NCI-H1105 (cell line): ENCODE measurements at places on chromosomes 12 and 14.

GRCh38 chr12:130973109-130973508, 19.4 kb downstream of the ADGRD1 start:
- DNase-seq: no peak

GRCh38 chr12:96364092-96364700, 36.0 kb downstream of the CDK17 start:
- DNase-seq: no peak

- DNase-seq: no peak
Measured at GRCh38 chr14:23568021-23568599, 519 bp upstream of the AP1G2 start.

DNA sequence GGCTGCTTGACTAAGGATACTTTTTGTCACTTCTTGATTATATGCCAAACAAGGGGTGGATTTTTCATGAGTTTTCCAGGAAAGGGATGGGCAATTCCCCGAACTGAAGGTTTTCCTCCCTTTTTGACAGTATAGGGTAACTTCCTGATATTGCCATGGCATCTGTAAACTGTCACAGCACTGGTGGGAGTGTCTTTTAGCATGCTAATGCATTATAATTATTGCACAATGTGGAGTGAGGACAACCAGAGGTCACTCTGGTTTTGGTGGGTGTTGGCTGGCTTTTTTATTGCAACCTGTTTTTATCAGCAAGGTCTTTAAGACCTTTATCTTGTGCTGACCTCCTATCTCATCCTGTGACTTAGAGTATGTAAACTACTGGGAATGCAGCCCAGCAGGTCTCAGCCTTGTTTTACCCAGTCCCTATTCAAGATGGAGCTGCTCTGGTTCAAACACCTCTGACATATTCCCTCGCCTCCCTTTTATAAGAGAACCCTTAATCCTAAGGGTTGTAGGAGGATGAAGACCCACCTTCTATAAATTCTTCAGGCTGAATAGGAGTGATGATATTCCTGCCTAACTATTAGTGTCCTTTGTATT, 471.2 kb downstream of the ATP23 start:
- no peak for DNase-seq

- no peak for DNase-seq
Measured at GRCh38 chr14:50257732-50258131, 26.4 kb upstream of the SOS2 start.

- DNase-seq: peak; percentile 26
Measured at GRCh38 chr12:53344824-53345485, 8.8 kb upstream of the SP7 start.

DNA sequence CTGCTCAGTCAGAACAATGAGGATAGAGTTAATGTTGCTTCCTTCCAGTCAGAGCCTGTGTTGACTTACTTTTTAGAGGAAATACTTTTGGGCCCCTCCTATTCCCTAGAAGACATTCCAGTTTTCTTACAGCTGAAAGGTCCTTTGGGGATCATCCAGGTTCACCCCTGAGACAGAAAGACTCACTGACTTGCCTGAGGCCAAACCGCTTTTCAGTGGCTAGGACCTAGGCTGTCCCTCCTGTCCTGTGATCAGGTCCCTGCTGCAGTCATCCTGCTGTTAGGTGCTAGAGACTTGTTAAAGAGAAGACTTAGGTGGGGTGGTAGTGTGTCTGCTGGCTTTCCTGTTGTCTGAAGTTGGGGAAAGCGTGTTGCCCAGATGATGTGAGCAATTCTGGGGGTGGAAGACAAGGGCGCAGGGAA, 39.6 kb downstream of the SUSD6 start:
- no peak for DNase-seq
